ENCODE measurements at places on chromosomes 5 and 9. TPM values are rescaled to one million over a fixed set of nuclear protein-coding genes. Genes with fewer than 3 reads are reported as not detected.

Gene SLC27A6
- total RNA-seq, result 0.21 TPM

Gene DAB2
- 55.3 TPM for total RNA-seq

Gene EIF4EBP3
- total RNA-seq, result not detected

Gene GPR151
- total RNA-seq, result not detected

Gene RELL2
- 2.2 TPM for total RNA-seq

Gene PIP5K1B
- 0.21 TPM for total RNA-seq

Gene UBAP2
- total RNA-seq, result 14.1 TPM

DNA sequence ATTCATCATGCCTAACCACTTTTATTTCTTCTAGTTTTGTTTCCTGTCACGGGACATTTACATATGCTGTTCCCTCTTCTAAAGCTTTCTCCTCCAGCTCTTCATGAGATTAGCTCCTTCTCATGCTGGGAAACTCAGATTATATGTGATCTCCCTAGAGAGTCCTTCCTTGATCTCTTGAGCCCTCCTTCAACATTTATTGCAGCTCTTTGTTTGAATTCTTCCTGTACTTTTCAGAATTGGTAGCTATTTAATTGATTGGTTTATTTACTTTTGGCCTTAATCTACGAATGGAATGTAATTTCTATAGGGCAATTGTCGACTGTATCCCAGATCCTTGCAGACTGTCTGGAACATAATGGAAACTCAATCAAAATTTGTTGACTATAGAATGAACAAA, 9.7 kb upstream of the TRPM3 start:
- no peak for DNase-seq

- DNase-seq, result no peak
Observed at GRCh38 chr5:108233617-108234155, 148.2 kb downstream of the FBXL17 start.

DNA sequence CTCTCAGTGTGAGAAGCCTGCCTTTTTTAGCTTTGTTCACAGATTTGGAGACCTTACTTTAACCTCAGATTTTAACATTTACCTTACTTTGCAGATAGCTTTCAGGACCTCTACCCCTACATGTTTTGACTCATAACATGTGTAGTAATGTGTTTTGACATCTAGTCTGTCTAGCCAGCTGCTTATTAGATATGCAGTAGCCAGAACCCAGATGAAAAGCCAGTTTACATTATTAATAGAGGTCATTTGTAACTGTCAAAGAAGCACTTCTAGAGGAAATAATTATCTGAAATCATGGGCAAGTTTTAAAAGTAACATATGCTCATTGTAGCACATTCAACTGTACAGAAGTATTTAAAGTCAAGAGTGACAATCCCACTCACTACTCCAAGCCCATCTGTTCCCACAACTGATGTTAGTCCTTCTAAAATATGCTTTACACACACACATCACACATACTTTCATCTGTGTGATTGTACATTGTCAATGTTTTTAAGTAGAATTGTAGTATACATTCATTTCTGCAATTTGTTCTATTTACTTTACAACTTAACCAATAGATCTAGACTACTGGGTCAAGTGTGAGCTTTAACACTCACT, 71.8 kb upstream of the NIPAL4 start:
- DNase-seq, result no peak

DNA sequence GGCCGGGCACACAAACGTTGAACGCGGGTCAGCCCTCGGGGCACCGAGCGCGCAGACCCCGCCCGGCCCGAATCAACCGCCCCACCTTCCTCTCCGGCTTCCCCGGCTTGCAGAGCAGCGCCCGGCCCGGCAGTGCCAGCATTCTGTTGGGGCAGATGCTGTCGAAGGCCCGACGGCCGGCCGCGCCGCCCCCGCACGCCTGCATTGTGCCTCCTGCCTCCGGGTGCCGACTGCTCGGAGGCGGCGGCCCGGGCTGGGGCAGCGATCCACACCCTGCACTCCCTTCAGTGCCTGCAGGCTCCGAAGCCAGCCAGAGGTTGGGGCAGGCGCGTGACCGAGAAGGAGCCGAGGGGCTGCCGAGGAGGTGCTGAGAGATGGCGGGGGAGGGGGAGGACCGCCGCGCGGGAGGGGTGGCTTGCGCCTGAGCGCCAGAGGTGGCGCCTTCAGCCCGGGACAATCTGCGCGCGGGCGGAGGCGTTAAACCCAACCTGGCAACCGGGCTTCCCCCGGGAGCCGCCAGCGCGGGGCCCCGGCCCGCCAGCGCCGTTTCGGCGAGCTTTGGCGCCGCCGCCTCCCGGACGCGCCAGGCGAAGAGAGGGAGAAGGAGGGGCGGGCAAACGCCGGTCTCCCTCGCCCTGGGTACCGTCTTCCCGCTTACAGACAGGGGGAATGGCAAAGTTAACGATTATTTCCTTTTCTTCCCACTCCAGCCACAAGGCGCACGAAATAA, at the start of gene MCIDAS:
MCIDAS (minus strand) TSS at position 382 of the 730 bp plus-strand sequence; CDS start at position 205, 177 bp downstream.
- peak; percentile 46 for DNase-seq

- no peak for DNase-seq
Observed at GRCh38 chr5:63603996-63604395, 358.2 kb downstream of the HTR1A start.

GRCh38 chr9:127633216-127633862, 21.3 kb downstream of the STXBP1 start:
- DNase-seq, result no peak

DNA sequence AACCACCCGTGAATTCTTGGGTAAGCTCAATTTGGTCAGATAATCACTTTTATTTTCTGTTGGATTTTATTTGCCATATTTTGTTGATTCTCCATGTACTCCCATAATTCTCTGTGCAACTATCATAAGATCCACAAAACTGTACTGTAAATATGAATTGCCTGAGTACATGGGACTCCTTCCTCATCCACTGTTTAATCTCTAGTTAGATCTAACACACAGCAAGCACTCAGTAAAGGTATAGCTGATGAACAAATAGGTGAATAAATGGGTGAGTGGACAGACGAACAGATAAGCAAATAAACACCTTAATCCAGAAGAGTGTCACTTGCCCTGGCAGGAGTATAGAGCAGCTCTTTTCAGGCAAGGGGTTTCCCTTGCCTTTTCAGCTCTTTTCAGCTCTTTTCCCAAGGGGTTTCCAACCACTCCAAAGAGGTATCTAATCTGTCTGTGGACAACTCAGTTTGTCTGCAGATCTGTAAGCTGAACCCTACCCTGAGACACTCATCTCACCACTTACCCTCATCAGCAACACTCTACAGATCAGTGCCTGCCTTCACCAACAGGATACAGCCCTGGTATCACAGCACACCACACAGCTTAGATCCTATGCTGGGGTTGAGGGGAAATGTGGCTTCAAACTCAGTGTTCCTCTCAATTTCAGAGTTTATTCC, 51.2 kb downstream of the SIL1 start:
- DNase-seq, result no peak

GRCh38 chr5:149581192-149581861, at the start of gene ARHGEF37:
Gene ARHGEF37, plus strand, starts transcription at chr5:149581498. Its CDS starts 16,272 bp downstream, at chr5:149597770.
- DNase-seq, result peak; percentile 75

DNA sequence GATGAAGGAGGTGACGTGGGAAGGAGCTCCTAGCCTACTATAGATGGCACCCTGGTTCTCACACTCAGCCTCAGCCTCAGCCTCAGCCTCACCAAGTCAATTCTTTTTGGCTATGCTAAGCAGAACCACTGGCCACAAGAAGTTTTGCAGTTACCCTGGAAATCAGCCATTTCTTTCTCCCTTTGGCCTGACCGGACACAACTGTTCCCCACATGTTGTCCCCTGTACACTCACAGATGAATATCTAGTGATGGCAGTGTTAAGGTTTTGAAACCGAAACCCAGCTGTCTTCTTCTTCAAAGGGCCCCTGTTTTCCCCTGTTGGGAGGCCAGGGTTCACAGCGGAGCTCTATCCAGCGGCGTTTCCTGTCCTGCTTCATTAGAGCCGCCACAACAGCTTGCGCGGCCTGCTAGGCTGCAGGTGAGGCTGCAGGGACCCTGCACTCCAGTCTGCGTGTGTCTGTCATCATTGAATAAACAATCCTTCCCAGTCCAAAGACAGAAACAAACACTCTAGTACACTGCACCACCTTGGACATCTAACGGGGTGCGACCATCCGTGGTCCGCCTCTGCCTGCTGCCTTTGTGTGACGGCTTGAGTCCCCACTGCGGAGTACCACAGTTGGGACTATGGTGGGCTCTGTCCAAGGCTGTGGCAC, 250.5 kb downstream of the DENND1A start:
- no peak for DNase-seq

- DNase-seq, result peak; percentile 75
Observed at GRCh38 chr9:35481347-35481975, 8.4 kb upstream of the RUSC2 start.

GRCh38 chr5:32794086-32794485, 83.0 kb downstream of the NPR3 start:
- peak; percentile 53 for DNase-seq

- no peak for DNase-seq
Observed at GRCh38 chr5:149765932-149766331, 35.8 kb downstream of the PPARGC1B start.
